Right ventricle myocardium superior (tissue), 1 donor: ENCODE measurements at places on chromosomes 5 and 9. TPM values are rescaled to one million over a fixed set of nuclear protein-coding genes. Genes with fewer than 3 reads are reported as not detected.

Gene SDHA
- 837 TPM for total RNA-seq

Gene NR2F1
- total RNA-seq, result 0.70 TPM

Gene SPATA31E1
- total RNA-seq, result not detected

DNA sequence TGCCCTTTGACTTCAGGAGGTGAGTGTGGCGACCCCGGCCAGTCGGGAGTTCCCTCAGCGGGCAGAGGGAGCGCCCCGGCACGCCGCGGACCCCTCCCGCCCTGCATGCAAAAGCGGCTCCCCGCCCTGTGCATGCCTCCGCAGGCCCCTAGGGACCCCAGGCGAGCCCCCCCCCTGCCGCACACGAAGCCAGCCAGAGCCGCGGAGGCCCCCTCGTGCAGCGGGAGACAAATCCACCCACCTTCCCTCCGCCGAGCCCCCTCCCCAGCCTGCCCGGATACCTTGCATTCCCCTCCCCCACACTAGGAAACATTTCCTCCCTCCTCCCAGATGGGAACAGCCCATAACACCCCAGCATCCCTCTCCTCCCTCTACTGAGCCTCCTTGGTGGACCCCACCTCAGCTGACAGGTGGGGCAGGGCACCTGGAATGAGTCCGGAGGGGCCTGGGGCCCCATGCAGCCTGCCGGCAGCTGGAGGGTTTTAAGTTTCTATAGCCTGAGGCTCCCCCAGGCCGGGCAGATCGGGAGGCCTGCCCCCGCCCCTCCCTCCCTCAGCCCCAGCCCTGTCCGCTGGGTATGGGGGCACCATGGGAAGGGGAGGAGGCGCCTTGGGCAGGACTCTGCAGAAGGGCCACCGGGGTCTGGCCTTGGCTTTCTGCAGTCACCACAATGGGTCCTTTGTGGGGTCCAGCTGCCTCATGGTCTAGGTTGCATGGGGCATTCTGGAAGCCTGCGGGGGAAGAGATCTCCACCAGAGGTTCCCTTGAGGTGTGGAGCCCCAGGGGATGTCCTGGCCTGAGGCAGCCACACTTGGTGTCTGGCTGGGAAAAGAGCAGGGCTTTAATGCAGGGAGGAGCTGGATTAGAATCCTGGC is 601 bp downstream of the ERGIC1 start:
- no peak for DNase-seq

DNA sequence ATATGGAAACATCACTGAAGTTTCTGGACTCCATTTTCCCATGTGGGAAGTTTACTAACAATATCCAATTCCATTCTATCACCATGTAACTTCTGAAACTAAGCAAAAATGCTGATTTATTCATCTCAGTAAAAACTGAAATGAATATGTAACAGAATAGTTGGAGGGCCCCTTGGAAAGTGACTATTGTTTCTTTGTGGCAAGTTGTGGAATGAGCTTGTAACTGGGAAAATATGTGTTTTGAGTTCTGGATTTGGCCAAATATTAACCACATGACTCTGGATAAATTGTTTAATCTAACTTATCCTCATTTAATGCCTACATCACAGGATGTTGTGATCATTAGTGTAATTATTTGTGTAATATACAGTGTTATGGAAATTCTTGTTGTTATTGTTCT is 619.3 kb downstream of the TLE4 start:
- no peak for DNase-seq

- DNase-seq, result no peak
Observed at GRCh38 chr5:108521841-108522506, 140.1 kb upstream of the FBXL17 start.

- DNase-seq, result no peak
Observed at GRCh38 chr9:69527454-69527853, 144.7 kb downstream of the APBA1 start.

GRCh38 chr5:133897431-133897830 is 71.0 kb downstream of the C5orf15 start:
- DNase-seq, result no peak
